Stimulated activated CD8-positive, alpha-beta memory T cell treated with anti-CD3 and anti-CD28 coated beads, Interleukin-4, amount 100 ng/mL, for 24 hours (primary cell): ENCODE measurements at places on chromosomes 4 and X.

DNA sequence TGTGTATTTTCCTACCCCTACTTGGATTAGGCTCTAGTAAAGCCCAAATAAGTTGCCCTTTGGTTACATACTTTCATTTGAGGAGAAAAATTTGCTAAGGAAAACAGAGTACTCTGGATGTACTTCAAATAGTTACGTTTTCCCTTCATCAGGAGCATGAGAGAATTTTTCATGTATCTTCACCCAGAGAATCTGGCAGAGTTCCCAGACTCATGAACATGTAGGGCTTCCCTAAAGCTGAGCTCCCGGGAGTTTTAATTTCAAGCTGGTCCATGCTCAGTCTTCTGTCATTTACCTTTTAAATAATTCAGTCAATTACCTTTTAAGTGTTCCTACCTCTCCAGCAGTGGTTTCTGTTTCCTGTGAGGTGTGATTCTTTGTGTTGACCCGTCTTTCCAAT lies 367.5 kb upstream of the GRID2 start:
- DNase-seq = no peak

DNA sequence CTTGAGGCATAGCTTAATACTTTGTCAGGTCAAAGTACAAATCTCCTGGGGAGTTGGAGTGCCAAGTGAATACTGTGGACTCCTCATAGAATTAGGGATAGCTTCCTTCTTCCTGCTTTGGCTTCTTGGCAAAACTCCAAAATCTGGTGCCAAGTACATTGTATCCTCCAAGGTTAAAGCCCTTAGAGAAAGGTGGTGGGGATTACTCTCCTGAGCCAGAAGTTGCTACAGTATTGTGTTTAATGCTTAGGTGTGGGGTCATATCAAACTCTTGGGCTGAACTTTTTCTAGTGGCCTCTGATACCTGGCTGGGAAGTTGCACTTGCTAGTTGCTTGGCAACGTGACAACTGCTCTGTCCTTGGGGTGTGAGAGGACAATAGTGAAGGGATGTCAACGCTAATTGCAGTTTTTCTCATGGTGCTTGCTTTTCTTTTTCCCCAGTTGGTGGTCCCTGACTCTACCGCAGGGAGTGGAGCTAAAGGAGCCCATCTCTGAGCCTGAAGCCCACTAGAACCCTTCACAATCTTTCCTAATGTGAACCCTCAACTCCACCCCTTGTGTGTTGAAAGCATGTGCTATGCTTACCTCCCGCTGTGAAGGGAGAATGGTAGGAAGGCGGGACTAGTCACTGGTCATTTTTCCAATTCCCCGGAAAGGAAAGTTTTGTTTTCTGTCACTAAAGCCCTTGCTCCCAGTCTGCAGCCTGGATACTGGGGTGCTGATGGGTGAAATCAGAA lies 35.5 kb downstream of the DLG3 start:
- DNase-seq = no peak

- no peak for DNase-seq
Measured at GRCh38 chrX:4277122-4277521, 563.7 kb upstream of the PRKX start.

DNA sequence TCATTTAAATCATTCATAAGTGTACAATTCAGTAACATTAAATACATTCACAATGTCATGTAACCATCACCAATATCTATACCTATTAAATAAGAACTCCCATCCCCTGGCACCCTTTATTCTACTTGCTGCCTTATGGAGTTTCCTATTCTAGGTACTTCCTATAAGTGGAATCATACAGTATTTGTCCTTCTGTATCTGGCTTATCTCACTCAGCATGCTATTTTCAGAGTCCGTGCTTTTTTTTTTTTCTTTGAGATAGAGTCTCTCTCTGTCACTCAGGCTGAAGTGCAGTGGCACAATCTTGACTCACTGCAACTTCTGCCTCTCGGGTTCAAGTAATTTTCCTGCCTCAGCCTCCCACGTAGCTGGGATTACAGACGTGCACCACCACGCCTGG lies 67.9 kb upstream of the STOX2 start:
- no peak for DNase-seq

GRCh38 chr4:106291678-106292077 lies 24.3 kb downstream of the TBCK start:
- DNase-seq = no peak

DNA sequence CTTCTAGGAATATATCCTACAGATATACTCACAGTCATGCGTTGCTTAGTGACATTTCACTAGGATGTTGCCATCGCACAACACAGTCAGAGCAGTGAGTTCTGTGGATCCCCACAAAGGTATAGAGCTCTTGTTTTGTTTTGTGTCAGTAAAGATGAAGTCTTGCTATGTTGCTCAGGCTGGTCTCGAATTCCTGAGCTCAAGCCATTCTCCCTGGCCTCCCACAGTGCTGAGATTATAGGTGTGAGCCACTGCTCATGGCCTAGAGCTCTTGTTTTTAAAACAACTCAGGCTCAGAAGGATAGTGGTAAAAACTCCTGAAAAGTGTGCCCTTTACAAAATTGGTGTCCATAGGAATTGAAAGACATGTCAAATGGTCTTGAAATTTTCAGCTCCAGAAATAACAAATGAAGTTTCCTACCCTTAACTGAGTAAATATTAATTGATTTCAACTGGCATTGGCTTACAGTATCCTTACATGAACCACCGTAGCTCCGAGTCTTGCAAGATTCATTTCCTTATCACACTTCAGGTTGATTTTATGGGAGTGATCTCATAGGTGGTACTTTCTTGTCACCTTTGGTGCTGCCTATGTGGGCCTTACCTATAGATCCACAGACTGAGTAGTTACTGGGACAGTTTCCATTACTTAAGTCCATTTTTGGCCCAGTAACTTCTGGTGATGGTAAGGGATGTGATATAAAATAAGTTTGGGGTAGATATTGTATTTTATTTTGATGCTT lies 3.6 kb downstream of the CWH43 start:
- no peak for DNase-seq

- DNase-seq = no peak
Measured at GRCh38 chr4:135934026-135934425, 1598.3 kb downstream of the PCDH18 start.

- DNase-seq = no peak
Measured at GRCh38 chrX:13659063-13659462, 6.1 kb downstream of the TCEANC start.

DNA sequence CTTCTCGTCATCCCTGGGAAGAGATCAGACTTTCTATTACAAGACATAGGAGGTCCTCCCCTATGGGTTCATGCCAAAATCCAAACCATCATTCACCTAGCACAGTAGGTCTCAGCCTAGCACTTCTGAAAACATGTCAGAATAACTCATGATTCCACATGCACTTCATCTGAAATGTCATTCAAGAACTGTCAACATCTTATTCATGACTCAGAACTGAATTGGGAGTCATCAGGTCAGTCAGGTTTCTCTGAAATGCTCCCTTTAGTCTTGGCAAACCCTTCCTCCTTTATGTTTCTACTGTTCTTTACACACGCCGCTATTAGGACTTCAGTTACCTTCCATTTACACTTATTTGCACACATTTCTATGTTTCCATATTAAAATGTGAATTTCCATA lies 67.2 kb downstream of the ANTXR2 start:
- DNase-seq = no peak

GRCh38 chr4:98289375-98289774 lies 28.2 kb downstream of the RAP1GDS1 start:
- no peak for DNase-seq

DNA sequence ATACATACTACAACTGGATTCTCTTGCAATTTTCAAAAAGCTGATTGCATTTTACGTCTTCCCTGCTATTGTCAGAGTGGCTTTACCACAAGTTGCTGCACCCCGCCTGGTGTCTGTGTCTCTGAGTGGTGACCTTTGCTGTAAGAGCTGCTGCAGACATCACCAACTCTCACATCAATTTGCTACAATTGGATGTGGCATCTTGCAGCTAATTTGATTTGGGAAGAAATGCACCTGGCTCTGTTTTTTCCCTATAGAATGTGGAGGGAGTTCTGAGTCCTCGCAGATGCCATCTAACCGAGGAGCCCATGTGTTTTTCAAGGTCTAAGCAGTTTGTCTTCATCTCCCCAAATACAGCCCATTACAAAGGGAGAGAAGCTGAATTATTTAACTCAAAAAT lies 73.8 kb upstream of the PHOX2B start:
- DNase-seq = no peak

GRCh38 chrX:78024349-78025059 lies 55.1 kb upstream of the PGAM4 start:
- no peak for DNase-seq

GRCh38 chr4:186934841-186935443 lies 211.3 kb upstream of the FAT1 start:
- no peak for DNase-seq

DNA sequence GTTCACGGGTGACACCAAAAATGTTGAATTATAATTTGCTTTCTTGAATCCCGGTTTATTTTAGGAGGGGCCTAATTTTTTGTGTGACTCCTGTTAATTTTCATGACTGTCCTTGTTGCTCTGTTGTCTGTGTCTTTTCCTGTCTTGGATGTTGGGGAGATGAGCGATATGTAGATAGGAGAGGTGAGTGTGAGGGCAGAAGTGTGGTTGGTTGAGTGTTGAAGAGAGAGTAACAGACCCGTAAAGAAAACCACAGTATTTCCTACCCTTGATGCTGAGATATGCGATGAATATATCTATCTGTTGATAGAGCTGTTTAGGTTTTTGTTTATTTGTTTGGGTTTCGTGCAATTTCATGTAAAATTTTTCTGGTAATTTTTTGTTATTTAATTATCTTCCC lies 70.5 kb downstream of the CPE start:
- DNase-seq = no peak

- DNase-seq = no peak
Measured at GRCh38 chr4:55617587-55618197, 18.4 kb downstream of the NMU start.

- peak; percentile 23 for DNase-seq
Measured at GRCh38 chr4:1347410-1347864, 429 bp downstream of the UVSSA start.

- no peak for DNase-seq
Measured at GRCh38 chr4:79743014-79743413, 330.0 kb downstream of the ANTXR2 start.

GRCh38 chr4:113682730-113683537 lies 78.6 kb downstream of the CAMK2D start:
- DNase-seq = peak; percentile 49

DNA sequence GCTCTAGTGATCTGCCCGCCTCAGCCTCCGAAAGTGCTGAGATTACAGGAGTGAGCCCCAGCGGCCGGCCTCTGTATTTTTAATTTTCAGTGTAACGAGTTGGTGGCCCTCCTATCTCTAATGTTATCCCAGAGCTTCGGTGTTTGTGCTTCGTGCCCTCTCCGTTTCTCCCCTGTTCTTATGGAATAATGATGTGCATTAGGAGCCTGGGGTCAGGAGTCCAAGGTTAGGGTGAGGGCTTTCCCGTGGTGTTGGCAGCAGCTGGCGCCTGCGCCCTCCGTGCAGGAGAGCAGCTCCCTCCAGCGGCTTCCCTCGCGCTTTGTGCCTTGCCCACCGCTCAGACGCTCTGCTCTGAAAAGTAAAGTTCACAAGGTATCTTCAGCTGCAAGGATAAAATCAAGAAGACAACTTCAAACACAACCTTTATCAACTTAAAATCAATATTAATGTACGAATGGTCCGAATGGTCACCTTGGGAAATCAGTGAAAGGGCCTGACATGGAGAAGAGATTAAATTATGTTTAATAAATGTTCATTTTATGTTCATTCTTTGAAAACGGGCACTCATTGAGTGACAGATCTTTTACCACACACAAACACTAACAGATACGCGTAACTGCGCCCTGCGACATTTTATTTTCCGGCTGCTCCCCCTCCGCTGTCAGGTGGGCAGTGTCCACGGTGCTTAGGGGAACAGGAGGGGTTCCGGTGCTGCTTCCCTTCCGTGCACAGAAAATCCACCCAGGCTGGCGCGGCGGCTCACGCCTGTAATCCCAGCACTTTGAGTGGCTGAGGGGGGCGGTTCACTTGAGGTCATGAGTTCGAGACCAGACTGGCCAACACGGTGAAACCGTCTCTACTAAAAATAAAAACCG lies 62.4 kb downstream of the TRAPPC11 start:
- peak; percentile 38 for DNase-seq

DNA sequence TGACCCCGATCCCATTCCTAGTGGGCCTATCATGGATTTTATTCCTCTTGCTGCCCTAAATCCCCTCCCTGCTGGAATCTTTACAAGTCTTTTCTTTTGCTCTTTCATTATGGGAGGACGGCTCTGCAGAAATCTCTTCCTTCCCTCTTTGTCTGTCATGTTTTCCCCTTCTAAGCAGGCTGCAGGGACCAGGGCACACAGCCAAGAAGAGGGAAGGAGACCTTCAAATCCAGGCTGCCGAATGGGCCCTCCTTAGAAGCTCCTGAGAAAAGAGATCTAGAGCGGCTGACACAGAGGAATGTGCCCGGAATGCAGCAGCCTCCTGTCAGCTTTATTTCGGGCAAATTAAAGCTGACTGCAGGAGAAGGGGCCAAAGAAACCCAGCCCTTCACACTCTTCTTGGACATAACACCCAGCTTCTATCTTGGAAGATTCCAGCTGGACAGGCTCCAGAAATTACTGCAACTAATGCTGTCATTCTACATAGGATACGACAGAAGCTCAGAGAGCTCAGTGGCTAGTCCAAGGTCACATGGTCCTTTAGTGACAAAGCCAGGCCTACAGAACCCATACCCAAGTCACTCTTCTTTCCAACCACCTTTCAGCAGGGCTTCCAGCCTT lies 187.8 kb upstream of the NHS start:
- DNase-seq = no peak

DNA sequence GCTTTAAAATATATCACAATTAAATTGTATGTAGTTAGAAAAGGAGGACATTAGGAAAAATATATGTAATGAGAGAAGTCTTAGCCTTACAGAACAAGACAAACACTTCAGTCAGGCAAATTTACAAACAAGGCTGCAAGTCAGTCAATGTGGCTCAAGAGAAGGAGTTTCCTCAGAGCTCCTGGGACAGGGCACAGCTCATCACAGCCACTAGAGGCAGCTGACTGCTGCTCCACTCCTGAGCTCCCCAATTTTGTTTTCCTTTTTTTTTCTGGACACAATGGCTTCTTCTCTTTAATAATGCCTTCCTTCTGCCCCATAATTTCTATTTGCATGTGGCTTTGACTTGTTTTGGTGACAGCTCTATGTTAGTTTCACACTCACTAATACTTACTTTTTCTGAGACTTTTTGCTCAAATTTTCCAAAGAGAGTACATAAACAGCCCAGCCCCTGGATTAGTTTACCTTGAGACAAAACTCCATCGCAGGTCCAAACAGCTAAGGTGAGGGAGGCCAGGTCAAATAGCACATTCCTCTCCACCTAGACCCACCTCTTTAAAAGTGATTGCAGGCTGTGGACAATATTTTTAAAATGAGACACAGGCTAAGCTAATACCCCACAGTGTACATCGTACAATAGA lies 850.4 kb upstream of the FRG1 start:
- DNase-seq = no peak

- DNase-seq = no peak
Measured at GRCh38 chr4:70914000-70914399, 11.8 kb downstream of the MOB1B start.
